T-cell (primary cell): ENCODE measurements at places on chromosomes 7 and 10. TPM values are rescaled to one million over a fixed set of nuclear protein-coding genes. Genes with fewer than 3 reads are reported as not detected.

CALML3 gene
- total RNA-seq, result not detected

FAM24B gene
- total RNA-seq, result 14.3 TPM

DENND2A gene
- total RNA-seq, result 0.09 TPM

HOGA1 gene
- not detected for total RNA-seq

MYOF gene
- 0.86 TPM for total RNA-seq

DNA sequence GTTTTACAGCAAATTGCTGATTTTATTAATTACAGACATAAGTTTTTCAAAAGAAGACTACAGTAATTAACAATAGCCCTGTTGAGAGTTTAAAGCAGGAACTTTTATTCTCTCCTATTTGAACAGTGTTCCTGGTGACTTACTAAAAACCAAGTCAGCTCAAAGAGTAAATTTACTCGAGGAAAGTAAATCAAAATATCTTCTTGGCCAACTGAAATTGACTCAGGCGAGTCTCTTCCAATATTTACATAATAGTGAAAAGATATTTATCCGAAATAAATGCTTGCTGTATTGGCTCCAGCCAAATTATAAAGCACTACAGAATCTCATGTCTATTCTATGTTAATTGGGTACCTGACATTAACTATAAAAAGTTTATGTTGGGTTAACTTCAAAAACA lies 13.2 kb downstream of the CYTH3 start:
- no peak for DNase-seq

DNA sequence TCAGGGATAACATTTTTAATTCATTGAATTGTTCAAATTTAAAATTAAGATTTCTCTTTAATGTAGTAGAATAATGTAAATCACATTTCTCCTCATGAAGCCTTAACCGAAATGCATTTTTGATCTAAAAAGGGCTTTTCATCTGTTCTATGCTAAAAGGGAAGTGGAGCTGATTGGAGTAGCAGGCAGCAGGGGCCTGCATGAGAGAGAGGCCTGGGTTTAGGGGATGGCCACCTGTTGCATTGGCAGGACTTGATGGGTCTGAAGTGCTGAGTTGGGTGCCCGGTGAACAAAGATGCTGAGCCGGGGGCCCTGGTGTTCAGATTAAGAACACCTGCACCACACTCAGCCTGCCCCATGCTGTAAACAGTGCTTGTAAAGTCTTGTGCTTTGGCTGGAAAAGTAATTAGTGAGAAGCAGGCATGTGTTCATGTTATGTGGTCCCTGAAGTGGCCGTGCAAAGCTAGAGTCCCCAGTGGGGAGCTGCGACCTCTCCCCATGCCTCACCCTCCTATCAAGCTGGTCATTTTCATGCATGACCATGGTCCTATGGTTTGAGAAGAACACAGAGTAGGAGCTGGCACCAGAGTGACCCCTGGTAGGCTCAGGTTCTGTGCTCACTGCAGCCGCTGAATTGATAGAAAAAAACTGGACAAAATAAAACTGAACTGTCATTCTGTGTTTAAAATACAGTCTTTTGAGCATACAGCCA lies 124.3 kb downstream of the ADCY1 start:
- no peak for DNase-seq

GRCh38 chr10:109846832-109847231 lies 76.5 kb downstream of the XPNPEP1 start:
- DNase-seq, result no peak

- no peak for DNase-seq
Observed at GRCh38 chr7:37031571-37032257, 307.4 kb upstream of the AOAH start.

DNA sequence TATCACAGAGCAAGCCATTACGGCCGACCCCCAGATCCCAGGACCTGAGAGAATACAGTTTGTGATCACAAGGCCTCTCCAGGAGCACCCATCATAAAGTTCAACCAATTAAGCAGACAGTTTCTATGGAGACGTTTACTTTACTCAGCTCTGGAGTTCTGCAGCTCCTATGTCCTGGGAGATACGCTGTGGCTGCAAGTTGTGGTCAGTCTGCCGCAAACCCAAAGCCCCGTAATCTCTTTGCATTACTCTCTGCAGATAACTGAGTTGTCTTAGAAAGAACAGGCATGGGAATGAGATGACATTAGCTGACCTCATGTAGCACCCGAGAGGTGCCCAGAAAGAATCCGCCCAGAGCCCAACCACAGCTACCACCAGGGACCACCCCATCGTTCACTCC lies 305.1 kb downstream of the FGFR2 start:
- DNase-seq, result no peak

- DNase-seq, result no peak
Observed at GRCh38 chr10:104686829-104687228, 45.7 kb downstream of the SORCS3 start.

DNA sequence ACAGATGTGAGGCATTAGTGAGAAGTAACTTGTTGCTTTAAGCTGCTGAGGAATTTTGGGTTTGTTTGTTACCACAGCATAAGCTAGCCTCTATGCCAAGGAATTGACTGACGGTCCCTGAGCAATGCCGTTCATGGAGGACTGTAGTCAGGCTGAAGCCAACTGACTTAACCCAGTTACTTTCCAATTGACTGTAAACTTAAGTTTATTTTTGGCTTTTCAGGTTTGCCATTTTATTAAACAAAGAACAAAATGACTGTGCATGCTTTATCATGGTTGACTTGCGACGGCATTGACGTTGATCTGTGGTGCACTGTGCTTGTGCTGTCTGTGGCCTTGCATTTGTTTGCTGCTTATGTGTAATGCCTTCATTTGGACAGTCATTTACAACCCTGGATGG lies 53.5 kb downstream of the DNAJB9 start:
- DNase-seq, result no peak

GRCh38 chr7:27119412-27119911 lies 11.1 kb downstream of the HOXA4 start:
- no peak for DNase-seq

- DNase-seq, result no peak
Observed at GRCh38 chr10:17751781-17752445, at the start of gene TMEM236. Gene TMEM236, plus strand, starts transcription at chr10:17752201. Its CDS starts 95 bp downstream, at chr10:17752296.

DNA sequence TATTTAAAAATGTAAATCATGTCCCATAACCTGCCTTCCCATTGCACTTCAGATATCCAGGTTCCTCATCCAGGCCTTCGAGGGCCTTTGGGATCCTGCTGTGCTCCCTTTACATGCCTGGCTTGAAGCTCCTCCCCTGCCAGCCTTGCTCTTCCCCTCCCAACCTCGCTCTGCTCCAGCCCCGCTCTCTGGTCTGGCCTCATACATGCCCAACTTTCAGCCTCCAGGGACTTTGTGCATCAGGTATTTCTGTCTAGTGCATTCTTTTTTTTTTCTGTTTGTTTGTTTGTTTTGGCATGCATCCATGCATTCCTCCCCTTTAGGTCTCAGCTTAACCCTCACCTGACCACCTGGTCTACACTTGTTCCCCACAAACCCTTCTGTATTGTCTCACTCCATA lies 160.3 kb downstream of the SNX10 start:
- DNase-seq, result no peak

GRCh38 chr10:95233377-95234034 lies 39.5 kb downstream of the ACSM6 start:
- no peak for DNase-seq

- no peak for DNase-seq
Observed at GRCh38 chr7:54556121-54556520, 13.9 kb downstream of the VSTM2A start.

GRCh38 chr10:63583909-63584724 lies 62.9 kb downstream of the REEP3 start:
- no peak for DNase-seq

GRCh38 chr7:75711656-75712514 lies 26.9 kb downstream of the HIP1 start:
- no peak for DNase-seq

GRCh38 chr7:155362380-155363145 lies 64.9 kb downstream of the INSIG1 start:
- DNase-seq, result no peak

GRCh38 chr7:116553168-116553964 lies 28.5 kb downstream of the CAV1 start:
- no peak for DNase-seq

GRCh38 chr7:106704000-106704840 lies 43.3 kb upstream of the CCDC71L start:
- no peak for DNase-seq

DNA sequence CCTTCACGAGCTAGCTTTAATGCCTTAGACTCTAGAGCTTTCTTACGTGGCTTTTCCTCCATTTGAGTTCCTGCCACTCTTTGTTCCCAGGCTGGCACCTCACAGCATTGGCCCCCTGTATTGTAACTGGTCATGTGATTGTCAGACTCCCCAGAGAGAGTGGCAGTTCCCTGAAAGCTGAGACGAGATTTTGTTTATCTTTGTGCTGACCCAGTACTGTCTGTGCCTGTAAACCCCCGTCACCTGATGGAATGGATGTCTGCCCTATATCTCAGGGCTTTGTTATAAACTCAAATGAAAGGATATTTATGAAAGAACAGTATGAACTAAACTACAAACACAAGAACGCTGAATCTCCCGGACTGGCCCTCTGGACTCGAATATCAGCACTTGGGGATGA lies 13.0 kb downstream of the NOBOX start:
- DNase-seq, result no peak

GRCh38 chr10:86481761-86482160 lies 39.8 kb downstream of the WAPL start:
- DNase-seq, result no peak

DNA sequence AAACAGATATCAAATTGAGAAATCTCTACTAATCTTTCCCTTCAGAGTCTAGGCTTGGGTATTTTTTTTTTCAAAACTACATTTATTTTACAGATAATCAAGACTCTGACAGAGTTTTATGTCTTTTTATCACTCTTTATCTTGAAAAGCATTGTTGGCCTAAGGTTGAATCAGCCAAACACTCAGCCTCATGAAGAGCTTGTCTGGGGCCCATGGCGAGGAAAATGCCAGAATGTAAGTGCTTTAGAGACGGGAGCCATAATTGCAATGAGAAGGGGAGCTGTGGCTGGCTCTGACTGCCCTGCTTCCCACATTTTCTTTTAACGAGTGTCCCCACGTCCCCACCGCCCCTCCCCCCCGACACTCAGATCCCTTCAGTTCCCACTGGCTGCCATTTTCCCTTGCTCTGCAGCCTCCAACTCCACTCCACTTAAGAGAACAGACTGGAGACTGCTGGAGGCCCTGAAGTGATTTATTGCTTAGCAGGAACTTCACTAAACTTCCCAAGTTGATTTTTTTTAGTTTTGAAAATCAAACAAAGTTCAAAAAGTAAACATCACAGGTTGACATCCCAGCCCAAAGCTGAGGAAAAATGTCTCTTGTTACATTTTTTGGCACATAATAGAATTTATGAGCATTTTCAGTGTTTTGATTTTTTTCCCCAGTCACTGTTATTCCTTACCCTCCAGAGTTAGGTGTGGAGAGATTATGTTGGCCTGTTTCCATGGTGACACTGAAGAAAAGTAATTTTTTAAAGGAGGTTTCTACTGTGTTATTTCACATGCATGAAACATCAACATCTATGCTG lies 637.5 kb upstream of the GALNT17 start:
- no peak for DNase-seq

GRCh38 chr7:134453518-134453917 lies 5.4 kb downstream of the AKR1B1 start:
- no peak for DNase-seq
